A549 treated with DMSO at 1 μM for 4 hours (cell line): ENCODE measurements at places on chromosomes 13 and 19. TPM values are rescaled to one million over a fixed set of nuclear protein-coding genes. Genes with fewer than 3 reads are reported as not detected.

The CBARP gene
- total RNA-seq, result 2.3 to 4.0 TPM (median 3.7 TPM) in 5 replicates

The FCGBP gene
- 0.68 to 1.3 TPM (median 1.1 TPM) in 5 replicates for total RNA-seq

The PSG7 gene
- total RNA-seq, result 0.06 to 0.26 TPM (median 0.09 TPM) in 5 replicates

The TPRX1 gene
- total RNA-seq, result not detected in 5 replicates

The TEX30 gene
- 12.1 to 16.2 TPM (median 14.6 TPM) in 5 replicates for total RNA-seq

The LNX2 gene
- total RNA-seq, result 3.0 to 4.5 TPM (median 3.8 TPM) in 5 replicates

The ZNF709 gene
- total RNA-seq, result 0.02 to 0.05 TPM in 2 of 5 replicates, not detected in the others

The ZNF471 gene
- 0.03 to 0.08 TPM (median 0.05 TPM) in 4 of 5 replicates, not detected in the other for total RNA-seq

The CLC gene
- not detected in 5 replicates for total RNA-seq

The C19orf47 gene
- total RNA-seq, result 27.6 to 35.4 TPM (median 28.1 TPM) in 5 replicates

The GRIN2D gene
- total RNA-seq, result 6.3 to 11.7 TPM (median 9.1 TPM) in 5 replicates

The NLRP11 gene
- 0.02 TPM in 1 of 5 replicates, not detected in the others for total RNA-seq

The ATP7B gene
- total RNA-seq, result 2.0 to 2.8 TPM (median 2.4 TPM) in 5 replicates

The YJEFN3 gene
- 1.6 to 5.2 TPM (median 3.5 TPM) in 5 replicates for total RNA-seq

The GJB6 gene
- 0.05 TPM in 1 of 5 replicates, not detected in the others for total RNA-seq

The C19orf85 gene
- not detected in 5 replicates for total RNA-seq

The GPC5 gene
- 0.02 to 0.10 TPM in 2 of 5 replicates, not detected in the others for total RNA-seq

The ZNF554 gene
- total RNA-seq, result 0.55 to 1.1 TPM (median 1.0 TPM) in 5 replicates

The MISP gene
- 86.2 to 99.9 TPM (median 95.7 TPM) in 5 replicates for total RNA-seq

The NRTN gene
- 0.46 to 0.94 TPM (median 0.64 TPM) in 5 replicates for total RNA-seq

The SRRM5 gene
- 0.61 to 1.4 TPM (median 0.85 TPM) in 5 replicates for total RNA-seq

The ZNF442 gene
- not detected in 5 replicates for total RNA-seq
